ENCODE measurements at places on chromosomes 6 and 20.

GRCh38 chr6:150361876-150362275 is 6.9 kb upstream of the IYD start:
- DNase-seq, result no peak

DNA sequence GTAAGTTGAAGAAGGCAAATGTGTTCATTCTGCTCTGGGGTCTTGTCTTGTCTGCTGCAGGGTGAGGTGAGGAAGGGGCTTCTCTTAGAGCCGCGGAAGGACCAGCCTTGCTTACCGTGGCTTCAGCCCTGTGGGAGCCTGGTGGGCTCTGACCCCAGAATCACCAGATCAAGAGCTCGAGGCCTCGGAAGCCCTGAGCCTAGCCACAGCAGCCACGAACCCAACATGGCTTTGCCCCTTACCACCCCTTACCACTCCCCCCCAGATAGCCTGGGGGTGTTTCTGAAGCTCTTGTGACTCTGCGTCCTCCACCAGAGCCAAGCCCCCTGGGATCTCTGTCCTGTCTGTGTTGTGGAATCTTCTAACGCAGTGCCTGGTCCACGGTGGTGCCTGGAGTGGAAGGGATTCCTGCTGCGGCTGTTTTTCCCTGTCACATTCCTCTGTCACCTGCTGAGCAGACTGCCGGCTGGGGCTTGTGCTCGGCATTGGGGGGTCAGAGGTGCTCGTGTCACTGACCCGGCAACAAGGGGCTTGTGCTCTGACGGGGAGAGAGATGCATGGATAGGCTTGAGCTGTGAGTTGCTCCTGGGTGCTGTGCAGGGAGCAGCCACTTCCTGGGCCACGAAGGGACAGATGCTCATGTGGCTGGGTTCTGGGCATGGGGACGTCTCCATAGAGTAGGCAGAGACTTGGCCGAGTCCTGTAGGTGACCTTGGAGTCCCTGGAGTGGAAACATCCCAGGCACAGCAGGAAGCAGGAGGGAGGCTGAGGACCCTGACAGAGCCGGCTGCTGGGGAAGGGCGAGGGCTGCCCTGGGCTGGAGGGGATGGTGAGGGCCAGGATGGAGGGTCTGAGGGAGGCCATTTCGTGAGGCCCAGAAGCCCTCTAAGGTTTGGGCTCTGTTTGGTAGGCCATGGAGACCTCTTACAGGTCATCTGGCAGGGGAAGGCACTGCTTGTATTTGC is 316.0 kb downstream of the QKI start:
- no peak for DNase-seq

- DNase-seq, result no peak
Measured at GRCh38 chr6:41200296-41200900, 551 bp downstream of the TREML2 start.

GRCh38 chr20:31560094-31560745 is 44.9 kb upstream of the ID1 start:
- no peak for DNase-seq

DNA sequence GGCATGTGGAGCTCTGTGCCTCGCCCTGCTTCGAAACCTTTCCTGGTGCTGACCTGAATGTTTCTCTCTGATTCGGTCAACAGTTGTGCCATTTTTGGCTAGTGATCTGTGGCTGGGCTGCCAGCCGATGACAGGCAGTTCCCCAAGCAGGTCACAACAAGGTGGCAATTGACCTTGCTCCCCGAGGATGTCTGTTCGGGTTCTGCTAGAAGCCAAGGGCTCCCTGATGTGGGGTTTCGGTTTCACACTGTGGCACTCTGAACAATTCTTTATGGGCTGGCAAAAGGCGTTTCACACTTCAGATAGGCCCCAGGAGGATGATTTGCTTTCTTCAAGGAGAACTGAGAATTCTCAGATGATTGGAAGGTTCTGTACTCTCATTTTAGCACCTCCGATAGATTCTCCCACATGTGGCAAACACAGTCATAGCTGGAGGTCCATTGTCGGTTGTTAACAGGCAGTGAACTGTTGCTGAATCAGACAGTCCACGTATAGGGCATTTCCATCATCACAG is 135.6 kb downstream of the SLC24A3 start:
- DNase-seq, result no peak

- no peak for DNase-seq
Measured at GRCh38 chr20:33657704-33658095, 4.4 kb upstream of the C20orf144 start.

- no peak for DNase-seq
Measured at GRCh38 chr20:61404303-61404702, 152.2 kb downstream of the CDH4 start.

- DNase-seq, result no peak
Measured at GRCh38 chr6:125444006-125444923, 142.5 kb upstream of the HDDC2 start.

DNA sequence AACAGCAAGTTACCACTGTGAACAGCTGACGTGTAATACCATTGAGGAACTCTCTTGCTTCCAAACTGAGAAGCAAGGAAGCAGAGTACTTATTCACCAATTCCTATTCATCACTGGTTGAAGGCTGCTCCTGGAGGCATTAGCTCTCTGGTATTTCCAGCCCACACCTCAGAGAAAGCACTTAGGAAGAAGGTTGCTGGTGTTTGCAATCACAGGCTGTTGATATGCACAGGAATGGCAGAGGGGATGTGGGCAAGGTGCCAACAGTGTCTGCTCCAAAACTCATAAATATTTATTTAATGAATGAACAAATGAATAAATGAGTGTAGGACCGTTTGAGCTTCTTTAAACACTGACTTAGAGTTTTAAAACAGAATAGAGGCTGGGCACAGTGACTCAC is 6.9 kb upstream of the RRBP1 start:
- no peak for DNase-seq

DNA sequence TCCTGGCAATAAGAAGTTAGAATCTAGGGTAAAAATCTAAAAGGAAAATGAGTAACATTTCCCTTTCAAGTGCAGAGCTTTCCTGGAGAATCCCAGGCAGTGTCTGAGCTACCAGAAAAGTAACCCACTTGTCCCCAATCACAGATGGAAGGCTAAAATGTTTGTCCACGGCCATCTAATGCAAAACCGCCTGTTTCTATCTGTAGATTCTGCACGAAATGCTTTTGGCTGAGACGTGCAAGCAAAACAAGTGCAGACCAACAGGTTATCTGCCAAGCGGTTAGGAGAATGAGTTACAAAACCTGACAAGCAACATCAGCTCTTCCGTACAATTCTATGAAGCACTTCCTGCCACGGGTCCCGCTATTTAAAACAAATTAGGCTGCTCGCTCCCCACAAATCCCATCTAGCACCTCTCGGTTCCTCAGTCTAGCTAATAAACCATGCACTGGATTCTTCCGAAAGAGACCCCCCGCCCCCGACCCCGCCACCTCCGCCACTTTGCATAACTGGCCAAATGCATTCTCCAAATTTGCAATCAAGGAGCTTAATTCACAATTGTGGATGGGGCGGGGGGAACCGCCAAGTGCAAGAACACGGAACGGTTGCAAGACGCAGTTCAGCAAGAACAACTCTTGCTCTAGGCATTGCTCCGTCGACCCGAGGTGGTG is 1.4 kb downstream of the ELOVL5 start:
- no peak for DNase-seq

DNA sequence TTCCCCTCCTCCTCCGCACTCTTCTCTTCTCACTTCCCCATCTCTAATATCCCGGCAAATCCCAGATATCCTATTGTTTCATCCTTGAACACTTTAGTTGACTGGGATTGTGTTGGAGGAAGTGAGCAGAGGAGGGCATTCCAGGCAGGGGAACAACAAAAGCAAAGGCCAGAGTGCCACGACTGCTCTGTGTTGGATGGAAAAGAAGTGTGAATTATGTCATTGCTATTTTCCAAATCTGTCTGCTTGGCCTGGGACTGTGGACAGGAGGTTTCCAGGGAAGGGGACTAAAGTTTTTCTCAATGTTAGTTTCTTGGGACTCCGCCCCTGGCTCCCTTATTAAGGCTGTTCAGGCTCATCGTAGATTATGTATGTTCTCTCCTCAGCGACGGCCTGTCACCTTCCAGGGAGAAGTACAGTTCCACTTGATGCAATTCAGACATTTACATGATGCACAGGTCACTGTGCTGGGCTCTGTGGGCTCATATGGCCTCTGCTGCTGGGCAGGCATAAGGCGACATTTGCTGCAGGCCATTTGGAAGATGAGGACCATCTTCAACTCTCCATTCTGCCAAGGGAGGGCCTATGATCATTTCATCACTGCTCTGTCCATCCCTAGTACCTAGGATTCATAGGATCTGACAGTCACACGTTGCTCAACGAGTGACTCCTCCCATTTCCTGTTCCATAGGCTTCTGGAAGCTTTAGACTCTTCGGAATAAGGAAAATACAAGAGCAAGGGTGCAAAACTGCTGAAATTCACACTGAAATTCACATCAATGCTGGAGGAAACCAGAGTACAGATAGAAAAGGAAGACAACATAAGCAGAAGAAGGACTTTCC is 99.1 kb upstream of the KCNK16 start:
- no peak for DNase-seq

DNA sequence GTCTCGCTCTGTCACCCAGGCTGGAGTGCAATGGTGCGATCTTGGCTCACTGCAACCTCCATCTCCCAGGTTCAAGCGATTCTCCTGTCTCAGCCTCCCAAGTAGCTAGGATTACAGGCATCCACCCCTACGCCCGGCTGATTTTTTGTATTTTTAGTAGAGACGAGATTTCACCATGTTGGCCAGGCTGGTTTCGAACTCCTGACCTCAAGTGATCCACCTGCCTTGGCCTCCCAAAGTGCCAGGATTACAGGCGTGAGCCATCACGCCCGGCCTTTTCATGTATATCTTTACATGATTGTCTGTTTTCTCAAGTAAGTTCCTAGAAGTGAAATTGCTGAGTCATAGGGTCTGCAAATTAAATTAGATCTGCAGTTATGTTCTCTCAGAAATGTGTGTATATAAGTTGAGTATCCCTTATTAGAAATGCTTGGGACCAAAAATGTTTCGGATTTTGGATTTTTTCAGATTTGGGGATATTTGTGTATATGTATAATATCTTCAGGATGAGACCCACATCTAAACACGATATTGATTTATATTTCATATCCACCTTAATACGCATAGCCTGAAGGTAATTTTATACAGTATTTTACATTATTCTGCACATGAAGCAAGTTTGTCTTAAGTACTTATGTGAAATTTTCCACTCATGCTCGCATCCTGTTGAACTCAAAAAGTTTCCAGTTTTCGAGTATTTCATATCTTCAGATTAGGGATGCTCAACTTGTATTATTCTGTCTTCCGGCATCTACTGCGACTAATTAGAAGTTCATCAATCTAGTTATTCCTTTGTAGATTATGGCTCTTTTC is 40.4 kb downstream of the TAB2 start:
- no peak for DNase-seq

GRCh38 chr6:142682985-142683384 is 262.0 kb downstream of the HIVEP2 start:
- no peak for DNase-seq

GRCh38 chr20:53301869-53302268 is 291.8 kb downstream of the ZNF217 start:
- DNase-seq, result no peak

DNA sequence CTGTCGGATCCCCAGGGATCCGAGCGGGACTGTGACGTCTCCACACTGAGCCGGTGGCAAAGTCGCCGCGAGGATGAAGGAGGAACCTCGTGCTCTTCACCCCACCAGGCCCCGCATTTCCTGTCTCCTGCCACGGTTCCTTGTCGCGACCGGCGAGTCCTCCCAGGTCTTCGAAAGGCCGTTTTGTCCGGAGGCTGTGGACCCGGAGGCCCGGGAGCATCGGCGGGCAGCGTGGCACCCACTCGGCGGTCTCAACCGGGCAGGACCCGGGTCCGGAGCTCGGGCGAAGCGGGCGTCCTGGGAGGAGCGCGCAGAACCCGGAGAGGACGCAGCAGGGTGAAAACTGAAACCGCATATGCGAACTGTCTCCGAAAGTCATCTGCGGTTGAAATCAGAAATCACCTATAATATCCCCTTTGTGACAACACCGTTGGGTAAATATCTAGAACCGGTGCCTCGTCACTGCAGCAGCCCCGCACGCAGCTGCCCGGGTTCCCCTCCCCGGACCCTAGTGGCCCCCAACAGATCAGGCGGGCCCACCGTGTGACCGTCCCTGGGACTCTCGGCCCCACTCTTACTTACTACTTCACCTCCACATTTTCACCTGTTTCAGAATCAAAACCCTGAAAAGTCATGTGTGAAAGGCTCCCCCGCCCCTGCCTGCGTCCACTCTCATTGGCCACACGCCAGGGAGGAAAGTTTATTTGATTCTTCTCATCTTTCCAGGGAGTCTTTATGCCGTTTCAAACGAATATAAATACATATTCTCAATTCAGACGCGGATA is 3.1 kb upstream of the ULBP2 start:
- DNase-seq, result no peak

- no peak for DNase-seq
Measured at GRCh38 chr6:21529431-21529830, 64.1 kb upstream of the SOX4 start.

DNA sequence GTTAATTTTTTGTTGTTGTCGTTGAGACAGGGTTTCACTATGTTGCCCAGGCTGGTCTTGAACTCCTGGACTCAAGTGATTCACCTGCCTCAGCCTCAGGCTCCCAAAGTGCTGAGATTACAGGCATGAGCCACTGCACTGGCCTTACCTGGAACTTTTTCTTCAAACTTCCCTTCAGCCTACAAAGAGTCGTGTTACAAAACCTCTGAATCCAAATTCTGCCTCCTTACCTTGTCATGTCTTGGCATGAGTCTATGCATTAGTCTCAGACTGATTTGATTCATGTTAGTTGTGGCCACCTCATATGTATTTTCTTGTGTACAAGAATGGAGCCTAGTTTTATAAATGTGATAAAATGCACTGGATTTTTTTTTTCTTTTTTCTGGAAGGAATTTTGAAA is 172.1 kb downstream of the PRL start:
- DNase-seq, result no peak

- DNase-seq, result no peak
Measured at GRCh38 chr6:69285054-69285453, 511.8 kb downstream of the LMBRD1 start.

- DNase-seq, result no peak
Measured at GRCh38 chr6:56949265-56949664, 5.6 kb upstream of the BEND6 start.

GRCh38 chr20:46929902-46930301 is 35.3 kb downstream of the EYA2 start:
- no peak for DNase-seq

- no peak for DNase-seq
Measured at GRCh38 chr6:67935976-67936477, 699.1 kb upstream of the ADGRB3 start.

DNA sequence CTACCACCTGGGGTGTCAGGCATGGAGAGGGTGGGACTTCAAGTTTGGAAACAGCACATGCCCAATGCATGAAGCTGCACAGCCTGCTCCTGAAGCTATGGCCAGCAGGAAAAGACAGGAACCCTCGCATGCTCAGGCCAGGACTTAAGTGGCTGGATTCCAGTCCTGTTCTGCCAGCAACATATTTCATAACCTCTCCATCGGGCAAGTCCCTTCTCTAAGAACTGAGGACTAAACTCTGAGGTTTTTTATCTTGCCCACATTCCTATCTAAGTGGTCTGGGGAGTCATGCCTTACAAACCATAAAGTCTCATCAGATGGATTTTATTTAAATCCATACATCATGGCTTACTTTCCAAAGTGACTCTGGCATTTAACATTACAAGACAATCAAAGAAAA is 27.5 kb upstream of the AGPAT4 start:
- DNase-seq, result no peak

- no peak for DNase-seq
Measured at GRCh38 chr20:14049111-14049510, 53.8 kb downstream of the MACROD2 start.

- no peak for DNase-seq
Measured at GRCh38 chr20:7672571-7672970, 267.7 kb downstream of the HAO1 start.

- DNase-seq, result no peak
Measured at GRCh38 chr20:11173916-11174315, 500.1 kb upstream of the JAG1 start.
